CD4-positive, alpha-beta T cell treated with Interleukin-15 for 4 hours (primary cell): ENCODE measurements at places on chromosomes 2 and 18.

DNA sequence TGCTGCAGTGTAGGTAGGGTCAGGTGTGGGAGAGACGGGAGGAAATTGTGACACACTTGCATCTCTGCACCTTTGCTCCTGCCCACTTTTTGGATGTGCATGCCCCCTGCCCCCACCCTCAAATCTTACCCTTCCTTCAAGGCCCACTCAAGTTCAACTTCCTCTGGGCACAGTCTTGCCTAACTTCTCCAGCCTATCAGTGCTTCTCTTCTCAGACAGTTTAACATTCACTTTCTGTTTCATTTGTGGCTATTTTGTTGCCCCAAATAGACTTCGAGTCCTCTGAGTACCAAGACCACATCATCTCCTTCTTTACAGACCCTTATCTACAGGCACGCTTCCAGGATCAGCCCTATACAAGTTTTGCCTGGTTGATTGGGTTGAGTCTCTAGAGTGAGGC is 2.7 kb downstream of the ST8SIA5 start:
- no peak for DNase-seq

DNA sequence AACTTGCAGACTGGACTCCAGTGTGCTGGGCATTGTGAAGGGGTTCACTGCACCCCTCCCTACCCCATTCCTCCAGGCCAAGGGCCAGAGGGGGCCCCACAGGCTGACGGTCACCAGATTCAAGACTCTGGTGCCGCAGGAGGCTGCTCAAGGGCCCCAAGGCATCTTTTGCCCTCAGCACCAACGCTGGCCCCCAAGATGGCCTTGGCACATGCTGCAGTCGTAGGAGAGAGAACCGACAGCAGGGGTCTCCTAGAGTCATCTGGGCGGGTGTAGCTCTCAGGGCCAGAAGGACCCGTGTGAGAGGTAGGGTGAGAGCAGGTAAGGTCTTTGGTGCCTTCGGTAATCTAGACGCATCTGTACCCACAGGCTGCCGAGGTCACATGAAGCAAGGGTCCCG is 18.7 kb upstream of the ODC1 start:
- DNase-seq: no peak

DNA sequence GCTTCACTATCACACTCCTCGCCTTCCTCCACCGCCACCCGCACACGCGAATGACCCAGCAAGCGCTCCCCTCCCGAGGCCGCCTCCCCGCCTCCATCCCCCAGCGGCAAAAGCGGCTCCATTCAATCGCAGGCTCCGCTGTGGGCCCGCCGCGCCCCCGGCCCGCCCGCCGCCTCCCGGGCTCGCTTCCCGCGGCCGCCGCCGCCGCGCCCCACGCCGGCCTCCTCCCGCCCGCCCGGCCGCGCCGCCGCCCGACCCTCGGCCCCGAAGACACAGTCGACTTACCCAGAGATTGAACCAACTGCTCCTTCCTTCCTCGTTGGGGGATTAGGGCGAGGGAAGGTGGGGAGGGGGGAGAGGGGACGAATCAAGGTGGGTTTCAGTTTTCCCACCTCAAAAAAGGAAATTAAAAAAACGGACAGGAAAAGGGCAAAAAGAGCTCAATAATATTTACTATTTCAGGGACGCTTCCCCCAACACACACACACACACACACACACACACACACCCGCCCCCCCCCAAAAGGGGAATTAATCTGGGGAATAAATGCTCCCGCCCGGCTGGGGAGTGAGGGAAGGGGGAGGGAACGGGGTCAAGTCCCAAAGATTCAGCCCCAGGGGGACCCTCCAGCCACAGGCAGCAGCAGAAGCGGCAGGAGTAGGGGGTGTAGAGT is 743 bp downstream of the XPO1 start:
- DNase-seq: peak; percentile 30

DNA sequence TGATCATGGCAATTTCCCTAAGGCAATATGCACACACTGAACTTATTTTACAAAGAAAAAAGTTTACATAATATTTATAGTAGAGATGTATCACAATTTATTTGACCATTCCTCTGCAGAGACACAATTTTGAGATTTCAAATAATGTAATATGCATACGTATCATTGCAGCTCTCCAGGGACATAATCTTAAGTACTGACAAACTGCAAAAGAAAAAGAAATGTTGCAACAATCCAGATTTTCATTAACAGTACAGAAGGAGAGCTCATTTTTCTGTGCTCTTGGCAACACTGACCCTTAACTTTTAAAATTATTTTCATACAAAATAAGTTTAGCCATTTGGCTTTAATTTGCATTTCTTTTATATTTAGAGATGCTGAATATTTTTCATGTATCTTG is 710.2 kb upstream of the SLC39A10 start:
- DNase-seq: no peak

- peak; percentile 7 for DNase-seq
Measured at GRCh38 chr18:24397131-24397693, 412 bp downstream of the OSBPL1A start.

- DNase-seq: no peak
Measured at GRCh38 chr2:158998551-158999248, 30.3 kb downstream of the TANC1 start.

- DNase-seq: no peak
Measured at GRCh38 chr18:63365876-63366212, 1.2 kb downstream of the KDSR start.

DNA sequence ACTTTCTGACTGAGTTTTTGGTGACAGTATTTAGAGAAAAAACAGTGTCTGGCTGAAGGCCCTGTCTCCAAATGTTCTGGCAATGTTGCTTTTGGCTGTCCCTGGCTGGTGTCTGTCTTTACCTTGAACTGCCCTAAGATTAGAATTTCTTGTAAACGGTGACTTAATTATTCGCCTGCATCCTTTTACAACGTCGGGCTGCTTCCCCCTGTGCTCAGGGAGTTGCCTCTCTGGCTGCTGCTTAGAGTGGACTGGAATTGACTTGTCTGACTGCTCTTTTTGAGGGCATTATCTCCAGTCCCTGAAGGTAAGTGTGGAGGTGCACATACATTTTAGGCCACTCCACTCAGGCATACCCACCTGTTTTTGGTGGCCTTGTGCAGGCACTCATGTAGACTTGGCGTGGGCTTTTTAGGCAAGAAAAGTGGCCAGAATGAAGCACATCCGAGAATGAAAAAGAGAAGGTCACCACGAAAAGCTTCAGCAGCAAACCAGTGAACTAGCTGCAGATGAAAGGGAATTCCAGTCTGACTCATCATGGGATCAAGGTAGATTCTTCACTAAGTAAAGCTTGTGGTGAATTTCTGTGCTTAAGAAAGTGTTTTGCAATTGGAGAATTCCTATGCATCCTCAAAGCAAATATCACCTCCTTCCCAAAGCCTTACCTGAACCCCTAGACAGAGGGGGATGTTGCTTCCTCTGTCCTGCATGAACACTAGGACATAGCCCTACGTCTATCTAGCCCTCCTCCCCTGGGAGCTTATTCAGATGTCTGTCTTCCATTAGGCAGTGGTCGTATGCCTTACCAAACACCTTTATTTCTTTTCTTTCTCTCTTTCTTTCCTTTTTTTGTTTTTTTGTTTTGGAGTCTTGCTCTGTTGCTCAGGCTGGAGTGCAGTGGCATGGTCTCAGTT is 230.3 kb upstream of the TRIB2 start:
- DNase-seq: no peak

DNA sequence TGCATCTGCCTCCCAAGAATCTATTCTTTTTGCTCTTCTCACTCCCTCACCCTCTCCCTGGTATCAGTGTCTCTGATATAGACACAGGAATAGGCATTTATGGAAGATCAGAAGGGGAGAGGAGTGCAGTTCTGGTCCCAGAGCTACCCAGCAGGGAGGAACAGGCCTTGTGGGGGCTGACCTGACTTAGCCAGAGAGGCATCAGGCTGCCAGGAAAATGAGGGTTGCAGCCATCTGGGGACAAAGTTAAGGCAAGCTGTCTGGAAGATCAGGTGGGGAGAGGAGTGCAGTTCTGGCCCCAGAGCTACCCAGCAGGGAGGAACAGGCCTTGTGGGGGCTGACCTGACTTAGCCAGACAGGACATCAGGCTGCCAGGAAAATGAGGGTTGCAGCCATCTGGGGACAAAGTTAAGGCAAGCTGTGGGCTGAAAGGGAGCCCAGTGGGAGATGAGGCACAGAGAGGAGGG is 69.9 kb upstream of the HK2 start:
- no peak for DNase-seq

DNA sequence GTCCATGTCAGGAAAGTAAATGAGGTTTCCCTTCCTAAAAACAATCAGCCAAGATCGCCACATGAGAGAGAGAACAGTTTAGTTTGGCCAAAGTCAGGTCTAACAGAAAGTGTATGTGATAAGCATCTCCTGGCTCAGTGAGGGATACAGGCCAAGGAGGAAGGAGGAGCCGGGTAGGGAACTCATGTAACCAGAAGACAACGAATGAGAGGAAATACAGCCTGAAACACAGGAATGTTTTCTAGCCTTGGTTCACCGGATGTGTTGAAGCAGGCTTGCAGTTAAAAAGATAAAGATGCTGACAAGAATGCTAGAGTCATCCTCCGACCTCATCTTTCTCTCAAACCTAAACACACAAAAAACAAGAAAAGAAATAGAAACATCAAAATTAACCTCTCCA is 283.9 kb upstream of the SIX2 start:
- no peak for DNase-seq

GRCh38 chr2:152411154-152411553 is 76.2 kb downstream of the FMNL2 start:
- no peak for DNase-seq

GRCh38 chr2:176022048-176022447 is 20.0 kb upstream of the LNPK start:
- no peak for DNase-seq

- no peak for DNase-seq
Measured at GRCh38 chr2:42139101-42139500, 30.1 kb upstream of the EML4 start.

DNA sequence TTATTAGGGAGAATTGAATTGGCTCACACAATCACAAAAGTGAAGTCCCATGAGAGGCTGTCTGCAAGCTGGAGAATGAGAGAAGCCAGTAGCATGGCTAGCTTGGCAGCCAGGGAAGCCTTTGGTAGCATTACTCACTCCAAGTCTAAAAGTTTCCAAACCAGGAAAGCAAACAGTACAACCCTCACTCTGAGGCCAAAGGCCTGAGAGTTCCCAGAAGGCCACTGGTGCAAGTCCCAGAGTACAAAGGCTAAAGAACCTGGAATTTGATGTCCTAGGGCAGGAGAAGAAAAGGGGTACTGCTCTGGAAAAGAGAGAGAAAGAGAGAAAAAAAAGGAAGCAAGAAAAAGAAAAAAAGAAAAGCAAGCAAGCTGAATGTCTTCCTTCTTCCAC is 318.2 kb downstream of the RND3 start:
- DNase-seq: no peak

- no peak for DNase-seq
Measured at GRCh38 chr2:77101796-77102452, 420.3 kb downstream of the LRRTM4 start.

GRCh38 chr2:181946444-181947127 is 39.1 kb upstream of the PPP1R1C start:
- DNase-seq: no peak

DNA sequence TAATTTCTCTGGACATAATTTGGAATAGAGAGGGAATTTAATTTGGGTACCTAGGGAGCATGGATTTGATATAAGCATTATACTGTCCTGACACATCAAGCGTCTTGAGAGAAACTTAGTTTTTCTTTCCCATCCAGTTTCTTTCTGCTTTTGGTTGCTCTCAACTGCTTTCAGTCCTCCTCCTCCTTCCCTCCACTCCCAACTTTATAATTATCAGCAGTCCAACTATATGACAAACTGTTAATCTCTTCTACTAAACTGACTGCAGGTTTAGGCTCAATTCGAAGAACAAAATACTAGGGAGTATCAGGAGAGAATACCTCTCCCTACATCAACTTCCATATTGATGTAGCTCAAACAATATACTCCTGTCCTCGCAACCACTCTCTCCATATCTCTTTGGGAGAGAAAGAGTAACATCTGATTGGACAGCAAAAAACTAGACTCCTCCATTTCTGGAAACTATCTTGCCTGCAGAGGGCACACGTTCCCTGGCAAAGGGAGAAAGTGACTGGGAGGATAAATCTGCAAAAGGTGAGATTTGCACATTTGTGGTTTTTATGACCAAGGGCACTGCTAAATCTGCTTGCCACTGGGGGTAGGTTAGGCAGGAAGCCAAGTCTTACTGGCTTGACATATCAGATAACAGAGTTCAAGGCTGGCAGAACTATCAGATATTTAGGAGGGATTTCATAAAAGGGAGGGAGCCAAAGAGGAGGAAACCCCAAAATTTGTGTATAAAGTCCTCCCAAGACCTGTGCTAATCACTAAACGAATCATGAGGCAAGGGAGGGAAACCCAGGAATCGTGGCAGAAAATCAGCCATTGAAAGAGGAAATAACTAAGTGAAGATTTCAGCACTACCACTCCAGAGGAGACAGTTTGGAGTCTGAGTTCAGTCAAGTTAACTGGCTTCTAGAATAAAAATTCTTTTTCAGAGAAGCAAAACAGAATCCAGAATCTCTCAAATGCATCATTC is 40.0 kb downstream of the ICA1L start:
- DNase-seq: peak; percentile 48

DNA sequence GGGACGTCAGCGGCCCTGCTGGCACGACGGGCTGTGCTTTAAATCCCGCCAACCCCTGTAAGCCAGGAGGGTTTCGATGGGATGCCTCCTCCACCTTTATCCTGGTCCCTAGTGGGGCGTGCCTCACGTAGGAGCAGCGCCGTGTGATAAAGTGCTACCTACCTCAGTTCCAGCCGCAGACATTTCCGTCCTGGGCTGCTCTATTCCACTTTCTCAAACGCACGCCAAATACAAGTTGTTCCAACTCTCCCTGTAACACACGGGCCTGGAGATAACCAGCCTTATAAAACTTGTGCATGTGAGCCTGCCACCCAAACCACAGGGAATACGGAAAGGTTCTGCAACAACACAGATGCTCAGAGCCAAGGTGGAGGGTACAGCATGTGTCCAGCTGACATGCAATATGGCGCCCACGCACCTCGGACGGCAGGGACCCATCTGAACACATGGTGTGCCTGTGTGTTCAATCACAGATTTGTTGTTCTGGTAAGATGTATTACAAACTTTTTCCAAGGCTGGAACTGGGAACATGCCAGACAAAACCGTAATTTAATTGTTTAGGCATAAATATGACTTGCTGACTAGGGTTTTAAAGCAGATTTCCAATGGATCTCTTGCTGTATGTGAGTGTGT is 47.7 kb downstream of the ZNF516 start:
- DNase-seq: no peak

DNA sequence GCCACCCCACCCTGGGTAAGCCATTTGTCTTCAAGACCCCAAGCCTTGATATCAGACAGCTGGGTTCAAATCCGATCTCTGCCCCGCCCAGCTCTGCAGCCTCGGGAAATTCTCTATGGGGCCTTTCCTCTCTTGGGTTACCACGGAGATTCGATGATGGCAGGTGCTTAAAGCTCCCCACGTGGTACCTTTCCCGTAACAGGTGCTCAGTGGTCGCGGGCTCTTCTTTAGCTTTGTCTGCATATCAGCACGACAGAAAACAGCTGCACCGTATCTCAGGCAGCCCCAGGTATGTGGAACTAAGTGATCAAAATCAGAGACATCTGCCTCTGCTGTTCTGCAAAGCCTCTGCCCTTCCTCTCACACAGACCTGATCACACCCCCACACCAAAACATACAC is 37.4 kb downstream of the TTC32 start:
- no peak for DNase-seq
